GM06990 (cell line): ENCODE measurements at places on chromosomes 12 and 14.

GRCh38 chr12:124864326-124864752 lies 675 bp upstream of the SCARB1 start:
- DNase-seq: no peak

DNA sequence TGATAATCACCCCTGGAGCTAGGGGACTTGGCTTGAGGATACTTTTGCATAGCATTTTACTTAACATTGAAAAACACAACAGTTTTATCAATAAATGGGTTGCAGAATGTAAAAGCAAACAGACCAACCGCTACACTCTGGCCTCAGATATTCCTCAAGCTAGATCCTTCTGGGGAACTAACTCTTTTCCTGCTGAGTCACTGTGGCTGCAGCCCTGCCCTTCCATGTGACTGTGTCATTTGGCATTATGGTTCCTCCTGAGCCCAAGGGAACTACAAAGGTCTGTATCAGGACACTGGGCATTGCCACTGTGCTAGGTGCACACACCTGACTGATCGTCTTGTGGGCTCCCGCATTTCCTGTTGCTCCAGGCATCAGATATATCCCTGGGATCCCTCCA lies 56.6 kb downstream of the TTC9 start:
- no peak for DNase-seq

DNA sequence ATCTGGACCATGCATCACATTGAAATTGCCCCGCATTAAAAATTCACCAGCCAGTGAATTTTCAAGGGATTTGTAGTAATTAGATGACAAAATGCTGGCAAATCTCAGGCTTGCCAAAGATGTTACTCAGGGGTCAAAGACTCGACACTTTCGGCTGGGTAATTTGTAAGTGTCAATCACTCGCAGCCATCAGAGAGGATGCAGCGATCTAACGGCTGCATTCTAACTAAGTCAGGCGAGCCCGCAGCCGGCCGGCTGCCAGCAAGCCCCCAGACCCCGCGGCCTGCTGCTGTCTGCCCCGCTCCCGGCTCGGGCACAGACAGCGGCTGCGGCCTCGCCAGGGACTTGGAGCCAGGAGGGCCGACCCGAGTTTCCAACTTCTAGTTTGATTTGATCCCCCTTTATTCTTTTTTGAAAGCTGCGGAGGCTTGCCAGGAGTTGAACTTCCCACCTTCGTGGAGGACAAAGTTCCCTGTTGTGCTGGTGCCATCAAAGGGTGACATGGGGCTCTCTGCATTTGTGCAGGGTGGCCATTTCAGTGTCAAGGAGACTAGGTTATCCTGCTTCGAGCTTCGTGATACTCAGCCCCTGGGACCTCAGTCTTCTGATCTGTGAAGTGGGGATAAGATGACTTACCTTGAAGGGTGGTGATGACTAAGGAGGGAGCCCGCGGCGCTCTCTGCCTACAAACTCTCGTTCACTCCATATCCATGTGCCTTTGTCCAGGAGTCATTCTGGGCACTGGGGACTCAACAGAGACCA lies 169.9 kb downstream of the RBM19 start:
- DNase-seq: no peak

- DNase-seq: no peak
Observed at GRCh38 chr12:10716704-10717315, 6.3 kb downstream of the YBX3 start.

DNA sequence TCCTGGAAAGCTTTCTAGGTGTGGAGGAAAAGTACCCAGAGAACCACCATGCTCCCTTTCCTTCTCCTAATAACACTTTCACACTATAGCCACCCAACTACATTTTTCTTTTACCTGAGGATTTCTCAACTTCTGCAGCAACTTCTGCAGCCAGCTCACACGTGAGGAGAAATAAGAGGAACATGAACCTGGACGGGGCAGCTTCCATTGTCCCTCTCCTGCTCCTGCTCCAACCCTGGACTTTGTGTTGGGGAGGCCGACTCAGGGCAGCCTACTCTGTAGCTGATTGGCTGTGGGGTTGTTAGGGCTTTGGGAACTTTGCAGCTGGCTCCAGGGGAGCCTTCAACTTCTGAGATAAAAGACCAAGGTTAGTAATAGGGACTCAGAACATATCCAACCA lies at the start of gene ERP27:
Gene ERP27 (minus strand): TSS at position 237 of the 400 bp plus-strand sequence. CDS start 29 bp downstream, at position 208.
- no peak for DNase-seq

DNA sequence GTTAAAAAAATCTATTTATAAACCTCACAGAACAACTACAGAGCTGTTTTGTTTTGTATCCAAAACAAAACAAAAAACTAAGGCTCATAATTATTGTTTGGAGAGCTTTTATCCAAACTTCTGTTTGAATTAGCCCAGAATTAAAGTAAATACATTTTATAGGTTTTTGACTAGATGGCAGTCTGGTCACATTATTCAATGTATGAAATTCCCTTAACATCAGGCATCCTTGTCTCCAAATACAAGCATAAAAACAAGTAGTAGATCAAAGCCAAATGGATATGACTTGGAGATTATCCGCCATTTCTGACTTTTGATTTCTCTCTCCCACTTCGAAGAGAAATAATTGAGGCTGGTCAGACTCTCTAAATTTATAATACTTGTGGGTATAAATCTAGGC lies 63.5 kb downstream of the SLC38A1 start:
- no peak for DNase-seq

DNA sequence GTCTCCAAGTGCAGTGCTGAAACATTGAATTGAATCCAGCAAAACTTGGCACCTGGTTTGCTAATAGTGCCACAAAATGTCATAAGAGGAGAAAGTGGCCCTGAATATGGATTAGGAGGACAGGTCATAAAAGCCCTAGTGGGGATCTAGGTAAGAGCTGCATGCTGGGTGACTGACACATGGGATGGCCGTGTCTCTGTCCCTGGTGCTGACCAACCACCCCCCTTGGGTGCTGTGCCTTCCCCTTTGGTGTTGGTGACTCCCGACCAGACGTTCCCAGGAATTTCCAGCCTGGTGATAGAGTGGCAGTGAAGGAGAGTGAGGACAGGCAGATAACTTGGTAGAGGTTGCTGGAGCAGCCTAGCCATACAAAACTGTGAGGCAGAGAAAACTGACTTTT lies 142.8 kb downstream of the VRK1 start:
- no peak for DNase-seq

GRCh38 chr14:80310938-80311750 lies 99.8 kb upstream of the DIO2 start:
- DNase-seq: no peak
